ENCODE measurements at places on chromosomes 1 and 21. TPM values are rescaled to one million over a fixed set of nuclear protein-coding genes. Genes with fewer than 3 reads are reported as not detected.

The GCSAML gene
- 0.91 TPM for total RNA-seq

The RAB42 gene
- total RNA-seq = 1.9 TPM

The SRGAP2 gene
- total RNA-seq = 58.9 TPM

The CFAP45 gene
- total RNA-seq = 1.6 TPM

The DBT gene
- 24.3 TPM for total RNA-seq

The CAMTA1 gene
- total RNA-seq = 88.1 TPM

The CLDN17 gene
- total RNA-seq = not detected
